SJSA1 (cell line): ENCODE measurements at places on chromosomes 2 and 18. TPM values are rescaled to one million over a fixed set of nuclear protein-coding genes. Genes with fewer than 3 reads are reported as not detected.

Gene E2F6
- 11.7 and 25.6 TPM in 2 replicates for total RNA-seq

Gene RAB6C
- not detected in 2 replicates for total RNA-seq

GRCh38 chr2:180747728-180748127 is 232.7 kb upstream of the UBE2E3 start:
- H3K36me3 ChIP-seq = no peaks in the 10 kb centered on the region
- no peaks in the 10 kb centered on the region for H3K27me3 ChIP-seq
- H3K27ac ChIP-seq = no peak overlapping the region
- H3K4me1 ChIP-seq = peaks cover 7% of the 10 kb centered on the region
- DNase-seq = no peak

- no peaks in the 10 kb centered on the region for H3K27me3 ChIP-seq
- peak overlapping the region; percentile 7; the same call in 1 of the 2 replicates for H3K27ac ChIP-seq
- peak; percentile 32 for DNase-seq
- peaks cover 94% of the 10 kb centered on the region for H3K36me3 ChIP-seq
- no peak overlapping the region for H3K4me3 ChIP-seq
Measured at GRCh38 chr18:48709371-48710062, 170.7 kb downstream of the CTIF start.

DNA sequence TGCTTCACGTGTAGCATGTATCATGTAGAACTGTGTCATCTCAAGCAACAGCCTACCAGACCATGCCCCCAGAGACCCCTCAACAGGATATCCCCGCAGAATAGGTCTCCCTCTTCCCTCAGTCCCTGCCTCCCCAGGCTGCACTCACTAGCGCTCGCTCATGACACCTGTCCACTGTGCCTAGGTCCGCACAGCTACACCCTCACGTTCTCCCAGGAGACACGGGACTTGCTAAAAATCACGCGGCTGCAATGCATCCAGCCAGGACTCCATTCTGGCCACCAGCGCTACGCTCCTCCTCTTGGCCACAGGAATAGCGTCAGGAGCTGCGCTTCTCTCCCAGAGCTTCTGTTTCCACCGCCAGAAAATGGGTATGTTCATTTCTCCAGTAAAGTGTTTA is 2.5 kb downstream of the PXDN start:
- peak overlapping the region; percentile 88 for H3K27ac ChIP-seq
- peaks cover 73% of the 10 kb centered on the region for H3K4me1 ChIP-seq
- peaks cover 21% of the 10 kb centered on the region for H3K36me3 ChIP-seq
- H3K4me3 ChIP-seq = peak overlapping the region; percentile 95; the same call in 1 of the 2 replicates
- no peak for DNase-seq
